ENCODE measurements at places on chromosomes 7 and 10. TPM values are rescaled to one million over a fixed set of nuclear protein-coding genes. Genes with fewer than 3 reads are reported as not detected.

KIF11 gene
- polyA plus RNA-seq = 73.8 TPM

DGKB gene
- polyA plus RNA-seq = not detected

NUTM2A gene
- polyA plus RNA-seq = not detected

TSPAN12 gene
- 2.0 TPM for polyA plus RNA-seq

ASB15 gene
- polyA plus RNA-seq = not detected

CXCL12 gene
- polyA plus RNA-seq = 0.86 TPM

GRCh38 chr7:128123291-128124037, 92.2 kb upstream of the LRRC4 start:
- DNase-seq = no peak
- H3K27ac ChIP-seq = no peak overlapping the region
- H3K36me3 ChIP-seq = no peaks in the 10 kb centered on the region

DNA sequence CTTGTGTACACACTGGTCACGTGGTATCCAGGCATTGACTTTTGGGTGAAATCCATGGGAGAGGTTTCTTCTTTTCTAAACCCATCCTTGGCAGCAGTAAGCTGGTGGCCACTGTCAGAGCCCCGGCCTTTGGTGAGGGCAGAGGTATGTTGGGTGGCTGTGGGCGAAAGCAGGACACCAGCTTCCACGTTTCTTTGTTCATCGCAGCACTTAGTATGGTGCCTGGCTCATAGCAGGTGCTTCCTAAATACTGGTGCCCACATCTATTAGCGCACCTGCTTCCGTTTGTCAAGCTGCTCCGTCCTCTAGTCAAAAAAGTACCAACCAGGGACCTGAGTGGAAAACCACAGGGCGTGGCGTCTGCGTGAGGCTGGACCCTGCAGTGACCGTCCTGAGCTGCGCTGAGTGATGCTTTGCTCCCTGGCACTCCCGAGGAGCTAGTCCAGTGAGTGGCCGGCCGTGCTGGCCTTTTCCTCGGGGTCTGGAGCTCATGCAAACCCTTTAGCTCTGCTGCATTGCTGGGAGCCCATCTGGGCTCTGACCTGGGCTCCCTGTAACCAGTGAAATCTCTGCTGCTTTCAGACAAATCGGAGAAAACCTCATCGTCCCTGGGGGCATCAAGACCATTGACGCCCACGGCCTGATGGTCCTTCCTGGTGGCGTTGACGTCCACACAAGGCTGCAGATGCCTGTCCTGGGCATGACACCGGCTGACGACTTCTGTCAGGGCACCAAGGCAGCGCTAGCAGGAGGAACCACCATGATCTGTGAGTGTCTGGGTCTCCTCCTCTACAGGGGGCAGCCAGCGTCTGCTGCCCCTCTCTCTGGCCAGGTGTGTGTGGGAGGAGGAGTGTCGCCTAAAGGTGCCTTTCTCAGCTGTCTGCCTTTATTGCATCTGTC, 5.6 kb downstream of the DPYSL4 start:
- H3K4me1 ChIP-seq = no peaks in the 10 kb centered on the region
- no peak for DNase-seq
- H3K27ac ChIP-seq = no peak overlapping the region
- no peaks in the 10 kb centered on the region for H3K36me3 ChIP-seq
- no peak overlapping the region for H3K4me3 ChIP-seq
- no peaks in the 10 kb centered on the region for H3K27me3 ChIP-seq

DNA sequence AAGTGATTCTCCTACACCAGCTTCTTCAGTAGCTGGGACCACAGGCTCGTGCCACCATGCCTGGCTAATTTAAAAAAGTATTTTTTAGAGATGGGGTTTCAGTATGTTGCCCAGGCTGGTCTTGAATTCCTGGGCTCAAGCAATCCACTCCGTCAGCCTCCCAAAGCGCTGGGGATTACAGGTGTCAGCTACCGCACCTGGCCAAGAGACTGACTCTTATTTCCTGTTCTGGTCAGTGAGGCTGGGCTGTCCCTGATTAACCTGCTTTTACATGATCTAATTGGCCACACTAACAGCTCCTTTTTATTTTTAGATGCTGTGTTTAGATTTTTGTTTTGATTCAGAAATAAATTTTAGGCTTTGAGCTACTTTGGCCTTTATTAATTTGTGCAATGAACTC, 203.9 kb downstream of the NXPH1 start:
- H3K36me3 ChIP-seq = no peaks in the 10 kb centered on the region
- no peaks in the 10 kb centered on the region for H3K27me3 ChIP-seq
- H3K27ac ChIP-seq = no peak overlapping the region

DNA sequence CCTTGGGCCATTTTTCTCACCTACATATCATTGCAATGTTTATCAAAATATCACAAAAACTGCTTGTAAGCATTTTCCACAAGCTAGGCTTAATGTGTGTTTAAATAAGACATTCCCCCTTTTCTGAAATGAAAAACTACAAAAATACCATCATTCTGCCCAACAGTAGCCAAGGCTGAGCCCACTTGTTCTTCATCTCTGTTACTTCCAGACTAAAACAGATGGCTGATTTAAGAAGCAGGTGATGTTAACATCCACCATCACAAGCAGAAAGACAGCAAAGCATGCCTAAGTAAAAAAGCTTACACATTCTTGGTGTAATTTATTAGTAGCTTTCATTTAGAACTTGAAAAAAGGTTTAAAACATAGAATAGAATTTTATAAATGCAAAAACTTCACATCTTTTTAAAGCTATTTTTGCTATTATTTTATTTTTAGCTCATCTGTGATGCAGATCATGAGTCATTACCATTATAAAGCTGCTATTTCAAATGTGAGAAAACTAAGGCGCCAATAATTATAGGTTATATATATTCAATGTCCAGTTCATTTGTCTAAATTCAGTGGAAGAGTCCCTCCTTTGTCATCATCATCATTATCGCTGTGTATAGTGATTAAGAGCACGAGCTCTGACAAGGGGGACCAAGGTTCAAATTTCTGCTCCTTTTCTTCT, 109.4 kb downstream of the RELN start:
- no peaks in the 10 kb centered on the region for H3K27me3 ChIP-seq
- H3K4me3 ChIP-seq = no peak overlapping the region
- H3K36me3 ChIP-seq = no peaks in the 10 kb centered on the region
- H3K27ac ChIP-seq = no peak overlapping the region

DNA sequence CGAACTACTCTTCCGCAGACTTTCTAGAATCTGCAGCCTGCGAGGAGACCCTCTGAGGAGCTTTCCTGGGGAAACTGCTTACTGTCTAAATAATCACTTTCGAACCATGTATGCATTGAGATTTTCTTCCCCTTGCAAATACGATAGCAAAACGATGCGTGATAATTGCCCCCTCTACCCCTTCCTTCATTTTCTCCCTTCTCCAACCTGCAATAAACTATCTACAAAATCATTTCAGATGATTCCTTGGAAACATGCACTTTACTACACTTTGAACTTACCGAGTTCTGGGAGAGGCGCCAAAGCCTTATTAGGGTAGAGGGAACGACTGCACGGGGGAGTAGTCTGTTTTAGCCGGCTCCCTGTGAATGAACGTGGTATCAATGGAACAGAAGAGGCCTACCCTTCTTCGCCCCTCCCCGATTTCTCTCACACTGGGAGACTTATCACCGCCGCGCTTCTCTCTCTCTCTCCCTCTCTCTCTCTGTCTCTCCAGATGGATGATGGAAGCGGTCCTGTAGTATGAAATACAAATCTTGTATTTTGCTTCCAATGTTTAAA, at the start of gene FGFBP3:
TSS of gene FGFBP3 (minus strand) at position 370 of the 561 bp plus-strand sequence. CDS start 517 bp downstream, outside the sequence.
- no peak within 1 kb of the TSS for H3K27ac ChIP-seq
- no peaks in the 10 kb centered on the region for H3K4me1 ChIP-seq
- H3K36me3 ChIP-seq = no peaks in the 10 kb centered on the region

DNA sequence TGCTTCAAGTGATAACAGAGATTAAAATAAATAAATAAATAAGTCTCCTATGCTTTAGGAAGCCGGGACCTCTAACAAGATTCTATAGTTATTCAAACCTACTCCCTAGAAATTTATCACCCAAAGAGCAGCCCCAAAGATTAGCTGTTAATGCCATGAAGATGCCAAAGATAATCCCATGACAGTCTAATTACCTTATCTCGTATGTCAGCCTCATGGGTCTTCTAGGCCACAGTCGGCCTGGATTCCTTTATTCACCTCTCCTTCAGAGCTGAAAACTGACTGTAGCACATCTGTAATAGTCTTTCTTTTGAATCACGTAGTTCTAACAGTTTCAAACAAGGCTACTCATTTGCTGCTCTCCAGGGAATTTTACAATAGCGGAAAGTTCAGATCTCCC, 24.2 kb downstream of the COL1A2 start:
- no peaks in the 10 kb centered on the region for H3K36me3 ChIP-seq
- no peaks in the 10 kb centered on the region for H3K4me1 ChIP-seq
- no peak overlapping the region for H3K4me3 ChIP-seq
- H3K27ac ChIP-seq = no peak overlapping the region
- peaks cover 2% of the 10 kb centered on the region for H3K27me3 ChIP-seq

GRCh38 chr10:70034232-70034631, 18.4 kb upstream of the MACROH2A2 start:
- DNase-seq = no peak
- 0 out of 2 replicates have a peak, but pooled peaks cover 3% of the 10 kb centered on the region for H3K27me3 ChIP-seq
- H3K36me3 ChIP-seq = no peaks in the 10 kb centered on the region
- no peak overlapping the region for H3K27ac ChIP-seq
- no peak overlapping the region for H3K4me3 ChIP-seq
- no peaks in the 10 kb centered on the region for H3K4me1 ChIP-seq

DNA sequence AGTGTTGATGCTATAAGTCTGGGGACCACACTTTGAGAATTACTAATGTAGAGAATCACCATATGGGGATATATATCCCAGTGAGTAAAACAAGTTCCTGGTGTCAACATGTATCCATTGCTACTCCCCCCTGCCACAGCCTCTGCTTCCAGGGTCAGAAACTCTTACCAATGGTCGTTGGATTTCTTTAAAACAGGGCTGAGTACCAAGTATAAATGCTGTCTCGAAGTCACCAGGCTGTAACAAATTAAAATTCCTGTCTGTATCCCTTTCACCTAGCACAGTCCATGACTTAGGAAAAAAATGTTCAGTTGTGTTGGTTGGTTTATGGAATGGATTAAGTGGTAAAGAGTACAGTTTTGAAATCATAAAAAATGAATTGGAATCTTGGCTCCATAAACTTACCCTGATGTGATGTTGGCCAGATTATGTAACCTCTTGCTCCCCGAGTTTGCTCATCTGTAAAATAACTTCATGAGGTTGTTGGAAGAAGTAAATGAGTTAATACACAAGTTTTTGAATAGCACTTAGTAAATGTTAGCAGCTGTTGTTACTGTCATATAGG, 364.0 kb upstream of the LRGUK start:
- no peak overlapping the region for H3K27ac ChIP-seq
- H3K27me3 ChIP-seq = no peaks in the 10 kb centered on the region
- H3K36me3 ChIP-seq = no peaks in the 10 kb centered on the region

- no peaks in the 10 kb centered on the region for H3K4me1 ChIP-seq
- peaks cover 3% of the 10 kb centered on the region for H3K36me3 ChIP-seq
- H3K4me3 ChIP-seq = no peak overlapping the region
- DNase-seq = no peak
- H3K27me3 ChIP-seq = no peaks in the 10 kb centered on the region
These were observed 70.2 kb downstream of the INPP5F start for GRCh38 chr10:119796039-119796438.

DNA sequence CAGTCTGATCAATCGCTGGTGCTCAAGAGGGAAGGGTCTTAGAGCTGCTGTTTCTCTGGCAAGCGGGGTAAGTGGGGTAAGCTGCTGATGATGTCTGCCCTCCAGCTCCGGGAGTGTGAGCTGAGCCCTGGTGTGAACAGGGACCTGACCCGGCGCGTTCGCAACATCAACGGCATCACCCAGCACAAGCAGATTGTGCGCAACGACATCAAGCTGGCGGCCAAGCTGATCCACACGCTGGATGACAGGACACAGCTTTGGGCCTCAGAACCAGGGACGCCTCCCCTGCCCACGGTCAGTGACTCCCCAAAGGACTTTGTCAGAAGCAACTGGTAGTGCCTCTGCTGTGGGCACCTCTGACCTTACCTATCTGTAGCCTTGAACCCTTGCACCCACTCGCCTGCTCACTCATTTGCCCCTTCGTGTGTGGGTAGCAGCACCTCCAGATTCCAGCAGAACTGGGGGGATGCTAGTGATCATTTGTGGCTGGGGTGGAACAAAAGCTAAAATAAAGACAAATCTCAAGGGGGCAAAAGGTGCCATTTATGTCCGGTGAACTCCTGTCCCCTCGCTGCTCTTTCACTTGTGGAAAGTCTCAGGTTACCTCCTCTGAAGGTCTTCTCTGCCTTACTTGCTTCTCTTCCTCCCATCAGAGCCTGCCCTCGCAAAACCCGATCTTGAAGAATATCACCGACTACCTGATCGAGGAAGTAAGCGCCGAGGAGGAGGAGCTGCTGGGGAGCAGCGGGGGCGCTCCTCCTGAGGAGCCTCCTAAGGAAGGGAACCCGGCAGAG, 3.2 kb downstream of the UFSP1 start:
- no peak for DNase-seq
- H3K4me3 ChIP-seq = no peak overlapping the region
- peaks cover 29% of the 10 kb centered on the region for H3K36me3 ChIP-seq

GRCh38 chr7:130850956-130851355, 116.9 kb upstream of the KLF14 start:
- no peak for DNase-seq
- no peak overlapping the region for H3K4me3 ChIP-seq
- no peak overlapping the region for H3K27ac ChIP-seq
- no peaks in the 10 kb centered on the region for H3K36me3 ChIP-seq
- H3K27me3 ChIP-seq = no peaks in the 10 kb centered on the region
- H3K4me1 ChIP-seq = no peaks in the 10 kb centered on the region

DNA sequence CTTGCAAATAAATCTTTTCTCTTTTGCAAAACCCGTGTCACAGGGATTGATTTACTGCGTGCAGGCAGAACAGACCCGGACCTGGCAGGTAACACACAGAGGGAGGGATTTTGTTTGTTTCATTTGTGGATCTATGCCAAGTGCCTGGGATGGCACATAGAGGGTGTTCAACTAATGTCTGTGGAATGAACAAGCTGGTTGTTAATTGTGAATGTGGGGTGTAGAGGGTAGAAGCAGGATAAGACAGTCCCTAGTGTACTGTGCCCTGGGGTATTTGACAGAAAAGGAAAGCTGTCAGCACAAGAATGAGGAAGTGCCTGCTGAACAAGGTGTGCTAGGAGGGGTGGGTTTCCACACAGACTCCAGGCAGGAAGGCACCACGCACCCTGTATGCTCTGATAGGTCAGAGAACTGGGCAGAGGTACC, 331.8 kb downstream of the CALN1 start:
- no peaks in the 10 kb centered on the region for H3K27me3 ChIP-seq
- DNase-seq = no peak
- H3K27ac ChIP-seq = no peak overlapping the region
- H3K4me3 ChIP-seq = no peak overlapping the region
- H3K4me1 ChIP-seq = no peaks in the 10 kb centered on the region

DNA sequence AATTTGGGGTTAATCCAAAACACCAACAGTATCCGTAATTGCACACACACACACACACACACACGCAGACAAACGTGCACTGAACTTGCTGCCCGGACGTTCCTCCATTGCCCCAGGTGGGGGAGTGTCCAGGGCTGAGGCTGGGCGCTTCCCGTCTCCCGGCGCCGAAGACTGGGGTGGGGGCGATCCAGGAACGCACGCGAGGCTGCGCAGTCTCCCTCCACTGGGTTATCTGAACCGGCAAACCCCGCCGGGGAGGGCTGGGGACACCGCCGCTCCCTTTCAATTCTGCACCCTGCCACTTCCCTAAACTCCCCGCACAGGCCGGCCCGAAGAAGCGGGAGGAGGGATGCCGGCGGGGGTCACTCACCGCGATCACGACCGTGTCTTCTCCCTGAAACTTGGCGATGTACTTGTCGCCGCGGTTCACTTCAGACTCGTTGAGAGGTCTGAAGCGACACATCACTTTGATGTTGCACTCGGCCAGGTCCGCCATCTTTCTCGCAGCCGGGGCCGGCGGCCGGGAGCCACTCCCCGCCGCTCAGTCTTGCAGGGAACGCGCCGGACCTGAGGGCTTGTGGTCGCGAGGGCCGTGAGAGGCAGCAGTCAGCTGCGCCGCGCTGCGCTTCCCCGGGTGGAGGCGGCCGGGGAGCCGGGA, 618 bp downstream of the KIF5B start:
- no peak for DNase-seq
- H3K4me3 ChIP-seq = peak overlapping the region; percentile 83
- no peaks in the 10 kb centered on the region for H3K27me3 ChIP-seq
- H3K36me3 ChIP-seq = no peaks in the 10 kb centered on the region
- H3K4me1 ChIP-seq = peaks cover 8% of the 10 kb centered on the region

All from GM12878 (cell line).